ENCODE measurements at places on chromosomes 11 and 22.

DNA sequence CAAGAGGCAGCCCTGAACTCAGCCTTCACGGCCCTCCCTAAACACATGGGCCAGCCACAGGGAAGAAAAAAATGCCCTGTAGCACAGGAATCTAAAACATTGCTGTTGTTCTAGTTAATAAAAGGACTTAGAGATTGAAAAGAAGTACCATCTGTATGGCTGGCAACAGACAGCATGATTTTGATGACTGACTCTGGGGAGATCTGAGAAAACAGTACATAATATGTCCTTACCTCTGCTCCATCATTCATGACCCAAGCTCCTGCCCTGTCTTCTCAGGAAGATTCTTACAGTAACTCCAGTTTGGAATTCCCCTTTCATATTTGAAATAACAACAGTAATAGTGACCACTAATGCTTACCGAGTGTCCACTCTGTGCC is 244.2 kb downstream of the ETS1 start:
- DNase-seq: no peak

DNA sequence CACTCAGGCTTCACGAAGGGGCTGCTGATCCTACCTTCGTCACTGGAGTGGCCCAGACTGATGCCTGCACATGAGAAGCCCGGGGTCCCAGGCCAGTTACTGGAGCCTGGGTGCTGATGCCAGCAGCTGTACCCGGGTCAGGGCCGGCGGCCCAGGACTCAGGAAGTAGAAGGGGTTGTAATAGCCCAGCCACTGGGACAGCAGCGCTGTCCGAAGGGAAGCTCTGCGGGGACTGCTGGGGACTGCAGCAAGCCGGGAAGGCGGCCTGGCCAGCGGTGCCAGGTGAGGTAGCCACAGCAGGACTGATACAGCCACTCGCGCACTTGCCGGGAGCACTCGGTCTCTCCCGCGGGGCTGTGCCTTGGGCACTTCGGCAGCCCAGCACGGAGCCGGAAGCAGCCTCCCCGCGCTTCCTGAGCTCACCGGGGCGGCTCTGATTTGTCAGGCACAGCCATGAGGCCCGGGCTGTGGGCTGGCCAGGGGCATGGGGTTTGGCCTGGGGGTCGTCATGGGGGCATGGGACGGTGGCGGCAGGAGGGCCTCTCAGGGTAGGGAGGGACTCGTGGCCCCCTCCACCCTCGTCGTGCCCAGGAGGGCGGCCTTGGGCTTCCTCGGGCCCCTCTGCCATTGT is 13.9 kb upstream of the OR8K1 start:
- no peak for DNase-seq

GRCh38 chr22:41169157-41169556 is 36.0 kb upstream of the L3MBTL2 start:
- no peak for DNase-seq

GRCh38 chr11:85845124-85845631 is 10.0 kb upstream of the CCDC83 start:
- peak; percentile 59 for DNase-seq

DNA sequence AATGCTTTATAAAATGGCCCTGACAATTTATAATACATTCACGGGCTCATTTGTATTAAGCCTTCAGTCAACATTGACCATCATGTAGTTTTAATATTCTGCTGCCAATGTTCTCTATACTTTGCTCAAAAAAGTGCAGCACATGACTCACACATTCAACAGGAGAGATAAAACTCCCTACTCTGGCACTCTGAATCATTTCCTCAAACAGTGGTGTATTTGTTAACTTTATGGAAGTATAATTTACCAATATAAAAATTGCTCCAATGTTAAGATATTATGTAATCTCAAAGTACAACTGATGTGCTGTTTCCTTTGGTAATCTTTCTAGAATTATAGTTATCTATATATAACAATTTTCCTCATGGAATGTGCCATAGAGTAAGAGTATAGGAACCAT is 39.9 kb downstream of the MAML2 start:
- peak; percentile 85 for DNase-seq

GRCh38 chr11:116162886-116163230 is 609.9 kb downstream of the BUD13 start:
- DNase-seq: no peak

- peak; percentile 77 for DNase-seq
Measured at GRCh38 chr11:48081151-48082010, 101.0 kb downstream of the PTPRJ start.

- no peak for DNase-seq
Measured at GRCh38 chr22:29951791-29952413, 68.9 kb downstream of the MTMR3 start.

DNA sequence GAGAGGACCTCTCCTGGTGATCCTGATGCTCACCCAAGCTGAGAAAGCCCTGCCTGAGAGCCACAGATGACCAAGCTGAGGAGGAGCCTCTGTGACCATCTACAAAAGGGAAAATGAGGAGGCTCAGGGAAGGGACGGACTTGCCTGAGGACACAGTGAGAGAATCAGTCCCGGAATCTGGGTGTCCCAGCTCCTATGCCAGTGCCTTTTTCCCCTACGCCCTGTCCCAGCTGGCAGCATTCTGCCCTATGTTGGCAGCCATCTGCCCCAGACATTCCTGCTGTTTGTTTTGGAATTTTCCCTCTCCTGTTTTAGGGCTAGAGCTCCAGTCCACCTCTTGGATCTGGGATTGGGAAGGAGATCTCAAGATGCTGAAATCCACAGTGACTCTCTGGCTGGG is 54.6 kb downstream of the C11orf58 start:
- DNase-seq: no peak

- no peak for DNase-seq
Measured at GRCh38 chr22:44338906-44339305, 26.2 kb upstream of the SHISAL1 start.

- peak; percentile 31 for DNase-seq
Measured at GRCh38 chr11:57460022-57460757, at the start of gene RTN4RL2. TSS of gene RTN4RL2 (plus strand) at chr11:57460528. CDS start at chr11:57460866, 338 bp downstream.

DNA sequence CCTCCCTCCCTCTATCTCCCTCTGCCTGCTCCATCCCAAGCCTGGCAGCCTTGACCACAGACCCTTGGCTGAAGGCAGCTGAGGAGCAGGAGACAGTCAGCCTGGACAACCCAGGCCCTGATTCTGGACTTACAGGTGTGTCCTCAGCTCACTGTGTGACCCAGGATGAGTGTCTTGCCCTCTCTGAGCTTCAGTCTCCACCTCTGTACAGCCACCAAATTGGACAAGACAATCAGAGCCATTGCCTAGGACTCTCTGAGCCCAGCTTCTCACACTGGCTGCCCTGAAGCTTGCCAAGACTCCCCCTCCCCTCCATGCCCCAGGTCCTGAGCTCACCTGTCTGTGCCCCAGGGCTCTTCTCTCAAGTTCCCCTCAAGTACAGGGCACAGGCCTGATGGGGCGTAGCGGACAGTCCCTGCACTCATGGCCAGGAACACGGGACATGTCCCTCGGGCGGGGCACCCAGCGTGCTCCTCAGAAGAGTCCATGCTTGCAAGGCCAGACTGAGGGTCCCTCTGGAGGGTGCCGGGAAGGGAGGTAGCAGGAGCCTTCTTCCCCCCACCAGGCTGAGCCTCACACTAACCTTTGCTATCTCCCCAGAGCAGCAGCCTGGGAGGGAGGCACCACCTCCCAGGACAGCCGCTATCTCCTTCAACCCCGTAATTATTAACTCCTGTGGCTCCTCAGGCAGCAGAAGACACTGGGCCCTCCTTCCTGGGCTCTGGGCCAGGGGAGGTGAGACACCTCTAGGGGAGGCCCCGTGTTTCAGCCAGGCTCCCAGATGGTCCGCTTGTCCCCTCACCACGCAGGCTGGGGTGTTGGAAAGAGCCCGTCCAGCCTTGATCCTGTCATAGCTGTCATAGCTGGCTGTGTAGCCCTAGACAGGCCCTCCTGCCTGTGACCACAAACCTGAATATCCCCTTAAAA is 2.6 kb upstream of the RAB3IL1 start:
- DNase-seq: no peak

GRCh38 chr22:39581303-39581702 is 10.8 kb downstream of the CACNA1I start:
- no peak for DNase-seq

DNA sequence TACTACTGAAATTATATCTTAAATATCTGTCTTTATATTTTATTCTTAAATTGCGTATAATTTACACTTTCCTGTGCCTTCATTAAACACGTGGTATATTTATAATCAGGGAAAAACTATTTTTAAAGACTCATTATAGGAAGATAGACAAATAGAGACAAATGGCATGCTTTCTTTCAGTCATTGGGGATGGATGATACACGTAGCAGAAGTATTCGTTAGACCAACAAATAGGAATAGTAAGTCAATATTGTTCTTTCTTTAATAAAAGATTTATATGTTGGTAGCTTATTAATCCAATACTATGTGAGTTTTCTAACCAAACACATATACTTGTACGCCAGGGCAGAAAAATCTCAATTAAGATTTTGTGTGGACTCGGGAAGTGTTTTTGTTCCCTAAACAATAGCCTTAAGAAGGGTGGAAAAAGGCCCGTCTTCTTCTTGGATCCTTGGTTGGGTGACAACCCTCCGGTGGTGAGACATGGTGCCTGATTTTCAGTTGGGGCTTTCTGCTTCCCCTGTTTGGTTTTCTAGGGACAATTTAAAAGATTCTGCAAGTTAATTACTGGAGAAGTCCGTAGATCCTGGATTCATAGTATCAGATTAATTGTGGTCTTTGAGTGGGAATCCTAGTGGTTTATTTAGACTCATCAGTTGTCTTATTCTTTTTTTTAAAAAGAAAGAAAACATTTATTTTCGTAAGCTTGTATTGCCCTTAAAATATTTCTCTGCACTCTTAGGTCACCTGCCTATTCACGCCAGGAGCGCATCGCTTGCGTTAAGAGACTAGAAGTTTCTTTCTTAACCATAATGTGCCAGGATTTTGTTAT is 83.5 kb upstream of the WNT7B start:
- no peak for DNase-seq

DNA sequence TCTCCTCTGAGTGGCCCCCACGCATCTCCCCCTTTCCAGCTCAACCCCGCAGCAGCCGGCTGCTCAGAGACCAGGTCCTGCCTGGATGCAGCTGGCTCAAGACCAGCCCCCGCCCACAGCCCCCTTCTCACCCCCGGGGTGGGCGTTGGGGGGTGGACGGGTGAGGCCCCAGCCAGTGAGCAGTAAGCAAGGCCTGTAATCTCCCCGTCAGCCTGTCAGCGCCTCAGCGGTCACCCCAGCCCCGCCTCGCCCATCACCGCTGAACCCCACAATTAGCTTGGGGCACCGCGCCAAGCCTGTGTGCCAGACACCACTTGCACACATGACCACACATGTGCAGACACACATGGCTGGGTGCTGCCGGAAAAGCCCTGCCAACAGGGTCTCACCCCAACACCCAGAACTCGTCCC is 5.9 kb downstream of the PLXNB2 start:
- peak; percentile 69 for DNase-seq

- no peak for DNase-seq
Measured at GRCh38 chr22:36413022-36413775, 25.4 kb upstream of the MYH9 start.

DNA sequence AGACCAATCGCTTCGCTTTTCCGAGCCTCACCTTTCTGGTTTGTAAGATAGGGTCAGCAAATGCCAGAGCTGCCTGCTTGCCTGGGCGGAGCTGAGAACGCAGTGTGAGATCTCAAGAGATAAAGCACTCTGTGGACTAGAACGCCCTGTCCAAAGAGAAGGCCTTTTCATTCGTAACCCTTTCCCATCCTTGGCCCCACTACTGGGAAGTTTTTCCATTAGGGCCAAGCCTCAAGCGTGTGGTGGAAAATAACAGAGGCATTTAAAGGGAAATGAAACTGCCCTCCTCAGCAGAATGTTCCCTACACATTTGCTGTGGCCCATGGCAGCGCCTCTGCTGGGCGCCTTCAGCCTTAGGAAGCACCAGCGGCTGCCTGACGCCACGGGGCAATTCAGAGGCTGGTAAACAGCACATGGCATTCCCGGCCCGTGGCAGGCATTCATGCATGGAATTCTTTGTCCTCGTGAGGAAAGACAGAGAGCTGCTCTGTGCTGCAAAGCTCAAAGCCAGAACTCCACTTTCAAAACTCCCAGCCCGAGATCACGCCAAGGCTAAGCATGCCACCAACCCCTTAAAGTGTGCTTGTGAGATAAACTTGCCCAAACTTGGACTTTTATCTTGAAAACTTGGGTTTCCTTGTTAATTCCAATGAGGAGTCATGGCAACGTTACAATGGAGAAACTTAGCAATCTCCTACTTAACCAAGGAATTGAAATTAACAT is 38.1 kb downstream of the AHNAK start:
- peak; percentile 57 for DNase-seq

GRCh38 chr11:21896216-21896615 is 296.7 kb upstream of the ANO5 start:
- DNase-seq: no peak

DNA sequence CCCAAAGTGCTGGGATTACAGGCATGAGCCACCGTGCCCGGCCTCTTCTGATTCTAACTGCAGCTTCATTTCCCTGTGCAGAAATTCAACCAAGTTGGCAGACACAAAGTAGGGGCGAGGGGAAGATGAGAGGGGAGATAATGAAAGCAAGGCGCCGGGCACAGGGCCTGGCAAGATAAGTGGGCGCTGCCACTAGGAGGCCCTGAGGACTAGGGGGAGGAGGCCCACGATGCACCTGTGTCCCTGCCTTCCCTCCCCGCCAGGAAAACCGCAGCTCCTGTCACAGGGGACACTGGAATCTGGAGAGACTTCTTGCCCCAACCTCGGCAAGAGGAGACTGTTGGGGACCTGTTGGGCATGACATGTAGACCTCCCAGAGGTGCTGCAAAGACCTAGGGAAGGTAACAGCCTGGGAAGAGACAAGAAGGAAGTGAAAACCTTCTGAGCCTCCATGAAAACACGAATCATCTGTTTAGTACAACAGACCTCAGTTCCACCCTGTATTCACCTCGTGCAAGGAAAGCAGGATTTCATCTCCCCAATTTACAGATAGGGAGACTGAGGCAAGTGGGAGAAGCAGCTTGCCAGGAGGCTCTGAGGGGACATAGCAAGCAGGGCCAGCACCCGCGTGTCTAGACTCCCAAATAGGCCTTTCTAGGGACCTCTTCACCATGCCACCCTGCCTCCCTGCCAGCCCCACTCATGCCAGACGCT is 3.1 kb upstream of the LGALS1 start:
- no peak for DNase-seq

DNA sequence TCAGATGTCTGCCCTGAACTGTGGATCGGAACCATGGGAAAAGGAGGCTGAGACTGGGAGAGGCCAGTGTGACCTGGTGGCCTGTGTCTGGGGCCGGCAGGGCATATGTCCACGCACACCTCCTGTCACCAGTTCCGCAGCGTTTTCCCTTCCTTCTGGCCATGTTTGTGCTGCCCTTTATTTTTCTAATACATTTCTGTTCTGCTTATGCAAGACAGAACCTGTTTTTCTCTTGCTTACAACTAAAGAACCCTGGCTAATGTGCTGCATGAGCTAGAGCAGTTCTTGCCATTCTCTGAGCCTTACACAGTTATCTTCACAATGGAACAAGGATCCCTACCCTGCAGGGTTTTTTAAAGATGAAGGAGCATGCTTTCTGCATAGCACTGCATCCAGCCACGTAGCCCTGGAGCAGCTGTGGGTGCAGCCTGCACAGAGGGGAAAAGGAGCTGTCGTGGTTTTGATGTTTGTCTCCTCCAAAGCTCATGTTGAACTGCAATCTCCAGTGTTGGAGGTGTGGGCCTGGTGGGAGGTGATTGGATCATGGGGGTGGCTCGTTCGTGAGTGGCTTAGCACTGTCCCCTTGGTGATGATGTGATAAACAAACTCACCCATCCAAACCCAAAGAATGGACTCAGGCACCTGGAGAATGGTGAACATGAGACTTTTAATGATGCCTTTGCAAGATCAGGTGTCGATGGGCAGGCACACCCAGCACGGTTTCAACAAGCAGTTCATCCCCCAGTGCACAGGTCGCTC is 84.8 kb upstream of the SHANK2 start:
- no peak for DNase-seq

GRCh38 chr11:14413307-14414069 is 54.5 kb upstream of the RRAS2 start:
- DNase-seq: peak; percentile 76

All from NCI-H226 (cell line).